ENCODE measurements at places on chromosomes 3 and 15.

- no peak for DNase-seq
These were observed 225.3 kb downstream of the FOXP1 start for GRCh38 chr3:71358243-71358642.

- no peak for DNase-seq
These were observed 773 bp downstream of the LINGO1 start for GRCh38 chr15:77631745-77632533.

GRCh38 chr3:168574455-168575158, 478.9 kb upstream of the GOLIM4 start:
- DNase-seq: no peak

DNA sequence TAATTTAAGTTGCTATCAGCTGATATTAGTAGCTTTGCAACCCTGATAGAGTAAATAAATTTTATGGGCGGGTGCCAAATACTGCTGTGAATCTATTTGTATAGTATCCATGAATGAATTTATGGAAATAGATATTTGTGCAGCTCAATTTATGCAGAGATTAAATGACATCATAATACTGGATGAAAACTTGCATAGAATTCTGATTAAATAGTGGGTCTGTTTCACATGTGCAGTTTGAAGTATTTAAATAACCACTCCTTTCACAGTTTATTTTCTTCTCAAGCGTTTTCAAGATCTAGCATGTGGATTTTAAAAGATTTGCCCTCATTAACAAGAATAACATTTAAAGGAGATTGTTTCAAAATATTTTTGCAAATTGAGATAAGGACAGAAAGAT, 70.0 kb downstream of the ECT2 start:
- DNase-seq: no peak

- DNase-seq: no peak
These were observed 8.3 kb upstream of the CSPG4 start for GRCh38 chr15:75720787-75721479.

DNA sequence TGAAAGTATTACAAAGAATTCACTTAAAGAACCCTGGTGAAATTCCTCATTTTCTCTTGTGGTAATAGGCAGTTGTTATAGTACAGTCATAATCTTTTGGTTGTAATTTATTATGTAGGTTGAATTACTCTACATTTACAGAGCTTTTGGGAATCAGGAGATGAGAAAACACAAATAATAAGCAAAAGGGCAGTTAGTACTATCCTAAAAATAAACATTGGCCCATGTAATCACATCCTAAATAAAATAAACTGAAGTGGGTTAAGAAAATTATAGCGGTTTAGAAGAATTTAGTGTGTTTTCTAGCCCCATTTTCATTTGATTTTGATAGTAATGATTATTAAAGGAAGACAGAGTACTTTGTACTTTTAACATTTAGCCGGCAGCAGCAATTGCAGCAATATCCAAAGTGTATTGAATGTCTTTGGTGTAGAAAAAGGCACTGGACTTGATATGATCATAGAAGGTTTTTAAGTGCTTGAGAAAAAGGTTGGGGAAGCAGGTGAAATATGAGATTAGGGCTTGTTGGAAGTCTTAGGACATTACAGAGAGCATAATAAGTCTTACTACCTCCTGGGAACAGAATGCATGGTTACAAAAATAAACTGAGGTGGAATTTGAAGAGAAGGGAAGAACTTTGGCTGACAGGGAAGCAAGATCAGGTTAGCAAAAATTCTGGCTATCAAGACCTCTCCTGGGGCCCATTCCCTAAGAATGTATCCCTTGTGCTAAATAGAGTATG, 79.9 kb downstream of the MBNL1 start:
- DNase-seq: no peak

- DNase-seq: no peak
These were observed 16.2 kb upstream of the XIRP1 start for GRCh38 chr3:39208463-39209055.

- no peak for DNase-seq
These were observed 5.9 kb downstream of the LMCD1 start for GRCh38 chr3:8507496-8507895.

GRCh38 chr3:58679446-58679845, 12.9 kb upstream of the FAM3D start:
- no peak for DNase-seq

GRCh38 chr3:148642616-148643015, 55.1 kb upstream of the AGTR1 start:
- no peak for DNase-seq

DNA sequence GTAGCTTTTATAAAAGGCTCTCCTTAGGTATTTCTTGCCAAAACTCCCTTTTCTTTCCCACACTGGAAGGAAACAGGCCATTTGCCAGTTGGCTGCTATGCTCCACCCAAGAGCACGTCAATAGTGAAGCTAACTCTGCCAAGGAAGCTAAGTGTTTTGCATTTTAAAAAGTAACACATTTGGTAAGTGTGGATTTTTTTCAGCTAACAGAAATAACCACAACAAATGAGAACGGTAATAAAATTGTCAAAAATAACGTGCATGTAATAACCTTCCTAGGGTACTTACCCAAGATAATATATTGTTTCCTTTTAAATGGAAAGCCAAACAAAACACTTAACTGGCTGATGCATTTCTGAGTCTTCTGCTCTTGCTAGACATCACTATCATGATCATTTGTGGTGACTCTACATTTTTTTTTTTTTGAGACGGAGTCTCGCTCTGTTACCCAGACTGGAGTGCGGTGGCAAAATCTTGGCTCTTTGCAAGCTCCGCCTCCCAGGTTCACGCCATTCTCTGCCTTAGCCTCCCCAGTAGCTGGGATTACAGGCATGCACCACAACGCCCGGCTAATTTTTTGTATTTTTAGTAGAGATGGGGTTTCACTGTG, 4.6 kb downstream of the DPP8 start:
- DNase-seq: no peak

GRCh38 chr3:196202516-196202970, 8.7 kb downstream of the ZDHHC19 start:
- DNase-seq: no peak

GRCh38 chr3:126678693-126679317, 23.9 kb upstream of the TXNRD3 start:
- no peak for DNase-seq

DNA sequence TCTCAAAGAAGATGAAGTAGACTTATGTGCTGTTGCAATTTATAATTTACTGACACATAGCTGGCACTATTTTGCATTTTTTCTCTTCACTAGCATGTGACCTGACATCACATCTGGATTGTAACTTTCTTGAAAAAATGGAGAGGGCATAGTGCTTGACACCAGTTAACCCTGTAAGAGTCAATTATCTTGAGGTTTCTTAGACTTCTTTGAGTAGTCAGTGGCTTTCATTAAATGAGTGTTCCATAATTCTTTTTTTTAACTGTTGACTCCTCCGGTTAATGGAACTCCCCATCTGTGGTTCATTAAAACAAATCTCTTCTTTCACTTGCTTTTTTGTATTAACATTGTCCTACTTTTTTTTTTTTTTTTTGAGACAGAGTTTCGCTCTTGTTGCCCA, 16.9 kb upstream of the PRKCI start:
- DNase-seq: no peak

DNA sequence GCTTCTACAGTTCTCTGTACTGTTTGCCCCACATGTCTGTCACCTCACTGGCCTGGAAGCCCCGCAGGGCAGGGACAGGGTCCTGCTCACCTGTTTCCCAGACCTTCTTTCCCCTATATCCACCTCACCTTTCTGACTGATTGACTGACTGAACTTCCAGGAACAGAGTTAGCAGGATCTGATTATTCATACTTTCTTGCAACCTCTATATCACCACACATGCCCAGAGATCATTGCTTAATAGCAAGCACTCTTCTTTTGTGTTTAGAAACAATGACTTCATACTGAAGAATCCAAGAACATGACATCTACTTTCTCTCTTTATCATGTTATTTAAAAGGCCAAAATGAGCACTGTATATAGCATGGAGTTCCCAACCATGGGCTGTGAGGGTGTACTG, 18.0 kb upstream of the CLEC3B start:
- DNase-seq: no peak

GRCh38 chr3:11641316-11641682, 2.4 kb downstream of the VGLL4 start:
- no peak for DNase-seq

GRCh38 chr3:65265942-65266590, 578.3 kb upstream of the ADAMTS9 start:
- DNase-seq: no peak

GRCh38 chr15:57109005-57109404, 190.6 kb downstream of the TCF12 start:
- no peak for DNase-seq

DNA sequence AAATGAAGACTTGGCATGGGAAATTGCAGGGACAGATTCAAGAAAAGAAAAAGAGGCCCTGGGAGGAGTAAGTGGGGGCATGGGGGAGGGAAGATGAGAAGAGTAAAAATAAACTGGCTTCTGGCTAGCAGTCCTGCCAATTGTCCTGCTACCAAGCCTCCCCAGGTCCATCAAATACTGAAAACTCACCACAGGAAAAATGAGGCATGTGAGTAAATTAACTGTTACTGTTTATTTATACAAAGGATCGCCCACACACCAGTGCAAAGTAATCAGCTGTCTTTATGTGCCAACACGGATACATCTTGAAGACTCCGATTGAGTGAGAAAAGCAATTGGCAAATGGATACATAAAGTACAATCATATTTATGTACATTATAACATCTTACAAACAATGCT, 10.7 kb upstream of the KLHL25 start:
- no peak for DNase-seq

- no peak for DNase-seq
These were observed 352.0 kb upstream of the ADAMTS9 start for GRCh38 chr3:65039754-65040210.

DNA sequence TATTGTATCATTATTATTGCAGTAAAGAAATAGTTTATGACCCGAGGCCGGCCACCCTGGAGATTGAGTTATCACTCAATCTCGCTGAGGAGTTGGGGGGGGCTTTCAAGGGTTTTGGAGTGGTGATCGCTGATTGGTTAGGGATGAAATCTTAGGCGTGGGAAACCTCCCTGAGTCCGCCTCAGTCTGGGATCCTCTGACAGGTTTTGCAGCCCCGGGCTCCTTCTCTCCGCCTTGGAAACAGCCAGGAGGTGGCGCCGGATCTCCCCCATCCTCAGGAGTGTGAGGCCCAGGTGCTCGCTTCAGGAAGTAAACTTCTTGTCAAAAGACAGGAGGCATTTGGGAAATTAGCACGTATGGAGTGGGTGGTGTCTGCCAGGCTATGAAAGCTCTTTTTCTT, 41.1 kb upstream of the SEC61A1 start:
- DNase-seq: no peak

GRCh38 chr3:174094669-174095068, 697.1 kb downstream of the NLGN1 start:
- no peak for DNase-seq

DNA sequence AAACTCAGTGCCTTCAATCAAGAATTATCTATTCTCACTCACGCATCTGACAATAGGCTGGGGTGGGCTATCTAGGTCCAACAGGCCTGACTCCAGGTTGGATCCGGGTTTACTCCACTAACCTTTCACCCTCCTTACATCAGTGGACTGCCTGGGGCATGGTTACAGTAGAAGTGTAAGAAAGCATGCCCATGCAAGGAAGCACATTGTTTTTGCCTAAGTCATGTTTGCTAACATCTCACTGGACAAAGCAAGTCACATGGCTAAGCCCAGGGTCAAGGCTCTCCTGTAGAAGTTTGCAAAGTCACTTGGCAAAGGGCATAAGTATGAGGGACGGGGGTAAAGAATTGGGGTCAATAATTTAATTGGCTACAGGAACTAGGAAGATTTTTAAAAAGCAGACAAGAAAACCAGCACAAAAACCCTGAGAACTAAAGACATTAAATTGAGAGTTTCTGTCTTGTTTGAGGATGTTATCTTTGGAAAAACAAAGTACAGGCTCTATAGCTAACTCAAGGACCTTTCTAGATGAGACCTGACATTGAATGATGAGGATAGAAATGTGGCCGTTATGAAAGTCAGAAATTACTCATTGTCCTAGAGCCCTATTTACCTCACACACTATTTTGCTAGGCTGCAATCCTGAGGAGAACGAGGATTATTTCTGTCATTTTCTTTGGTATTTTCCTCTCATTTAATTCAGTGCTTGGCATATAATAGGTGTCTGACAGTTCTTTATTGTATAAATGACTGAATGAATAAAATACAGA, 214.2 kb downstream of the IL20RB start:
- DNase-seq: no peak

DNA sequence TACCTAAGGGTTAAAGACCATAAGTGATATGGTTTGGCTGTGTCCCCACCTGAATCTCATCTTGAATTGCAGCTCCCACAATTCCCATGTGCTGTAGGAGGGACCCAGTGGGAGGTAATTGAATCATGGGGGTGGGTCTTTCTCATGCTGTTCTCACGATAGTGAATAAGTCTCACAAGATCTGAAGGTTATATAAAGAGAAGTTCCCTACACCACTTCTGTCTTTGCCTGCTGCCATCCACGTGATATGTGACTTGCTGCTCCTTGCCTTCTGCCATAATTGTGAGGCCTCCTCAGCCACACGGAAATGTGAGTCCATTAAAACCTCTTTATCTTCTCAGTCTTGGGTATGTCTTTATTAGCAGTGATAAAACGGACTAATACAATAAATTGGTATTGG, 75.0 kb upstream of the CADPS start:
- no peak for DNase-seq

Measured in stimulated activated CD4-positive, alpha-beta T cell treated with anti-CD3 and anti-CD28 coated beads, Interleukin-1b, Interleukin-23, amount 100 ng/mL, for 1 hour (primary cell).